Stimulated activated CD4-positive, alpha-beta T cell treated with anti-CD3 and anti-CD28 coated beads, Interleukin-12 subunit alpha, Interleukin-12 subunit beta, amount 100 ng/mL, for 24 hours (primary cell): ENCODE measurements at places on chromosomes 3 and 15.

DNA sequence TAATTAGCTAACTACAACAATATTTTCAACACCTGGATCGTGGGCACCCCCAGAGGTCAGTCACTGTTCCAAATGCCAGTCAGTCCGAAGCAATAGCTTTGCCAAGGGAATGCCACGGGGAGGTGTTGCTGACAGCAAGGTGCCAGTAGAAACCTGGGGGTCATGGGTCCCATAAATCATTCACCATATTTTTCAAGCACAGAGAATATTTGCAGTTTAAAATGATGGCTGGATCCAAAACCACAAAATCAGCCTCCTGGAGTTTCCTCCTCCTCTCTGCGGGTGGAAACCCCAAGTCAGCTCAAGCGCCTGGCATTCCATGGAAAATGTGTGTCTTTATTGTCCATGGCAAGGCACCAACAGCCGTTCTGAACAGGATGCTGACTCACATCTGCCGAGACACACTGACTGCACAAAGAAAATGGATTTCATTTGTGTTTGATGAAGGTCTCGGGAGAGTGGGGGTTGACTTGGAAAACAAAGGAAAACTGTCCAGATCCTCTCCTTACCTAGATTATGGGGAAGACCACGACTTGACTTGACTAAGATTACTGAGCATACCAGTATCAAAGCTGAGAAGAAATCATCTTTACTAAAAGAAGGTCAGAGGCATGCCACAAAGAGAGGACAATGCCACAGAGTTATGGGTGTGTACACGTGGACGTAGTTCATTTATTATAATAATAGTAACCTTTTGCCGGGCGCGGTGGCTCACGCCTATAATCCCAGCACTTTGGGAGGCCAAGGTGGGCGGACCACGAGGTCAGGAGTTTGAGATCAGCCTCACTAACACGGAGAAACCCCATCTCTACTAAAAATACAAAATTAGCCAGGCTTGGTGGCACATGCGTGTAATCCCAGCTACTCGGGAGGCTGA is 26.4 kb downstream of the ANXA2 start:
- no peak for DNase-seq

DNA sequence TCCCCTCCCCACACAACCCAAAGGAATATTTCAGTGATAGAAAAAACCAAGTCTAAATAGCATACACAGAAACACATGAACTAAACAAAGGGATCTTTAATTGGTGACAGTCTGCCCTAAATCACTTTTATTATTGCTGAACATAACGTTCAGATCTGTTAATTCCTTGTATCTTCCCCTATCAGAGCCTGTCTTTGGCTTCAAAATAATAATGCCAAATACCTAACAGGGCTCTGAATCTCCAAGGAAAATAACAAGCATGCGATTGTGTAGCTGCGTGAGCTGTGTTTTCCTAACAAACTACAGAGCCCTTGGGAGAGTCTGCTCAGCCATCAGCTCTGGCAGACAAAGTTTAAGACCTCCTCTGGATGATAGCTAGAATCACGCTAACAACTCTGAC is 1010.1 kb downstream of the ROBO1 start:
- DNase-seq, result no peak

- no peak for DNase-seq
These were observed 1.1 kb downstream of the ZBTB47 start for GRCh38 chr3:42654331-42655201.

- DNase-seq, result no peak
These were observed 48.0 kb upstream of the FSTL1 start for GRCh38 chr3:120498556-120499346.

GRCh38 chr3:45199837-45200648 is 26.0 kb downstream of the TMEM158 start:
- no peak for DNase-seq

GRCh38 chr15:55106155-55106554 is 90.6 kb downstream of the RSL24D1 start:
- no peak for DNase-seq

- DNase-seq, result no peak
These were observed 25.8 kb upstream of the PSMD6 start for GRCh38 chr3:64049136-64049535.

DNA sequence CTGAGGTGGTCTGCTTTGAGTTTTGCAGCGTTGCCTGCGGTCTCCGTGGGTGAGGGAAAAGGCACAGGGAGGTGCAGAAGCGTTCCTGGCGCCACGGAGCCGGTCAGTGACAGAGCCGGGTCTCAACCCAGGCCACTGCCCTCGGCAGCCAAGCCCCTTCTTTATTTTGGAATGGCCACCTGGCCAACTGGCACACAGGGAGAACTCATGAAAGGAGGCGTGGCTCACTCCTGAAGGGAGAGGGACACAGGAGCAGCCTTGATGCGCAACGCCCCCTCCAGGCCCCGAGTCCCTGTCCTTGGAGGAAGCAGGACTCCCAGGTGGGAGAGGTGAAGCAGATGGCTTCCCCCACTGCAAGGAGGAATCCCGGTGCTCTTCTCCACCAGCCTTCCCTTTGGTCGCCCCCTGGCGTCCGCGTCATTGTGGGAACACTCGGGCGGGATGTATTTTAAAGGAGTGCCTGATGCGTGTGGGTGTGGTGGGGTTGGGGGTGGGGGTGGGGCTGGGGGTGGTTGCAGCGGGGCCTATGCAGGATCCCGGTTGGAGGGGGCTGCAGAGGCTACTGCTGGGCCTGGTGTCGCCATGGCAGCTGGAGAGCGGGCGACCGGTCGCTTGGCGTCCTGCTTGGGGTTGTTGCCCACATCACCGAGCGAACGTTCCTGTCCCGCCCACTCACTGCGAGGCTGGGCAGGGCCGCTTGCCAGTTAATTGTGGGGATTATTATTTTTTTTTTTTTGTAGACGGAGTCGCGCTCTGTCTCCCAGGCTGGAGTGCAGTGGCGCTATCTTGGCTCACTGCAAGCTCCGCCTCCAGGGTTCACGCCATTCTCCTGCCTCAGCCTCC is 32.6 kb downstream of the APBA2 start:
- no peak for DNase-seq

- no peak for DNase-seq
These were observed 4.5 kb upstream of the ZXDC start for GRCh38 chr3:126480206-126480605.

- DNase-seq, result no peak
These were observed 26.8 kb downstream of the GALK2 start for GRCh38 chr15:49196856-49197255.

- no peak for DNase-seq
These were observed 12.6 kb upstream of the RTP3 start for GRCh38 chr3:46484911-46485778.

GRCh38 chr3:62632510-62633294 is 242.5 kb downstream of the CADPS start:
- no peak for DNase-seq

DNA sequence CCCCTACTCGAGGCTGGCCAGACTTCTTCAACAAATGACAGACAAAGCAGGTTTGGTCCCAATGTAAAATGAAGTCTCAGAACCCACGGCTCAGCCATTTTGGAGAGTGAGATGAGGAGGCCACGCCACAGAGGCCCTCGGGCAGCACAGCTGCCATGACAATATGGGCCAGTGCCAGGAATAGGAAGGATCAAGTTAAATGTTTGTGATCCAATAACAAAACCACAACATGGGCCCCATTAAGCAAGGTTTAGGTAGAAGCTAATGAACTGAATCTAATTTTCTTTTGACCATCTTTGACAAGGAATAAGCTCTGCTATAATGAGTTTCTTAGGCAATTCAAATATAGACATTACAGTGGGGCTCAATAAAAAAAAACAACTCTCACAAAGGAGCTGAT is 52.6 kb downstream of the RFTN1 start:
- no peak for DNase-seq
